ENCODE measurements at places on chromosomes 3 and 15.

DNA sequence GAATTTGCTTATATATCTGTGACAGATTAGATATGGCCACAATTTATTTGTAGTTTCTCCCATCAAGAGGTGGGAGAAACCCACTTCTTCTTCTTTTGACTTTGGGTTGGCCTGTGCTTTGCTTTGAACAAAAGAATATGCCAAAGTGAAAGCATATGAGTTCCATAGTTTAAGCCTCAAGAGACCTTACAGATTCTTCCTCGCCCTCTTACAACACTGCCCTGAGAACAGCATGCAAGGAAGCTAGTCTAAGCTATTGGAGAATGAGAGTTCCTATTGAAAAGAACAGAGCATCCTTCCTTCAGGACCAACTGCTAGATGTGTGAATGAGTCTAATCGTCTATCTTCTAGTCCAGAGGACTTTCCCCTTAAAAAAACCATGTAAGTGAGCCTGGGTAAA, 394.8 kb downstream of the TUSC7 start:
- no peak for DNase-seq

- DNase-seq, result no peak
These were observed 32.0 kb downstream of the DNAH12 start for GRCh38 chr3:57512166-57512565.

- no peak for DNase-seq
These were observed 334.9 kb downstream of the TBC1D5 start for GRCh38 chr3:17407576-17407975.

DNA sequence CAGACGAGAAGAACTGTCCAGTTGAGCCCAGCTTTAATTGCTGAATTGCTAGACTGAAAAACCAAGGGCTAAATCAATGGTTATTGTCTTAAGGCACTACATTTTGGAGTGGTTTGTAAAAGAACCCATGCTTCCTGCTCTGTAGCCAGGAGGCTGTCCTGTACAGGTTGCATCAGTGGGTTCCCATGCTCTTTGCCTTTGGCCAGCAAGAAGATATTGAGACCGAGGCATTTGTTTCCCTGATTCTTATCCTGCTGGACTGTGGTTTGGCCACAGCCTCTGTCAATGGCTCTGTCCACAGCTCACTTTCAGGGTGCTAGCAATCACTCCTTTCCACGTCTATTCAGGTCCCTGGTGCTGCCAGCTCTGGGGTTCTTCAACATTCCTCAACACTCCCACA, 89.6 kb downstream of the FAM43A start:
- DNase-seq, result no peak

DNA sequence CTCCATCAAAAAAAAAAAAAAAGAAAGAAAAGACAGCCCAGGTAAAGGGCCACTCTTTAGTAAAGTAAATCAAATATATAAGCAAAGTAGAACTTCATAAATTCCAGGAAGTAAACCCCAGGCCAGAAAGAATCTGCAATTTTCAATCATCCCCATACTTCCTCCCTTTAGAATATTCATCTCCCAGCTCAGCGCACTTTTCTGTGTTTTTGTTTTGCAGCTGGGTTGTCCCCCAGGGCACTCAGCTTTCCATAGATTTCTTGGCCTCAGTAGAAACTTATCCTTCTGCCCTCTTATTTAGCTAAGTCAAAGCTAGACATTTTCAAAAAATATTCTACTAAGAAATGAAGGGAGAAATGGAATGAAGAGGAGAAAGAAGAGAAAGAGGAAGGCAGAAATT, 24.0 kb upstream of the SPRED1 start:
- DNase-seq, result no peak

DNA sequence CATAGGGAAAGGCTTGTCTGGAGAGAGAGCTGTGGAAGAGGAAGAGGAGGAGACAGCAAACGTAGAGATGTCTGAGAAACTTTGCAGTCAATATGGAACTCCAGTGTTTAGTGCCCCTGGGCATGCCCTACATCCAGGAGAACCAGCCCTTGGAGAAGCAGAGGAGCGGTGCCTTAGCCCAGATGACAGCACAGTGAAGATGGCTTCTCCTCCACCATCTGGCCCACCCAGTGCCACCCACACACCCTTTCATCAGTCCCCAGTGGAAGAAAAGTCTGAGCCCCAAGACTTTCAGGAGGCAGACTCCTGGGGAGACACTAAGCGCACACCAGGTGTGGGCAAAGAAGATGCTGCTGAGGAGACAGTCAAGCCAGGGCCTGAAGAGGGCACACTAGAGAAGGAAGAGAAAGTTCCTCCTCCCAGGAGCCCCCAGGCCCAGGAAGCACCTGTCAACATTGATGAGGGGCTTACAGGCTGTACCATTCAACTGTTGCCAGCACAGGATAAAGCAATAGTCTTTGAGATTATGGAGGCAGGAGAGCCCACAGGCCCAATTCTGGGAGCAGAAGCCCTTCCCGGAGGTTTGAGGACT, 6.9 kb downstream of the MAP1A start:
- DNase-seq, result no peak

DNA sequence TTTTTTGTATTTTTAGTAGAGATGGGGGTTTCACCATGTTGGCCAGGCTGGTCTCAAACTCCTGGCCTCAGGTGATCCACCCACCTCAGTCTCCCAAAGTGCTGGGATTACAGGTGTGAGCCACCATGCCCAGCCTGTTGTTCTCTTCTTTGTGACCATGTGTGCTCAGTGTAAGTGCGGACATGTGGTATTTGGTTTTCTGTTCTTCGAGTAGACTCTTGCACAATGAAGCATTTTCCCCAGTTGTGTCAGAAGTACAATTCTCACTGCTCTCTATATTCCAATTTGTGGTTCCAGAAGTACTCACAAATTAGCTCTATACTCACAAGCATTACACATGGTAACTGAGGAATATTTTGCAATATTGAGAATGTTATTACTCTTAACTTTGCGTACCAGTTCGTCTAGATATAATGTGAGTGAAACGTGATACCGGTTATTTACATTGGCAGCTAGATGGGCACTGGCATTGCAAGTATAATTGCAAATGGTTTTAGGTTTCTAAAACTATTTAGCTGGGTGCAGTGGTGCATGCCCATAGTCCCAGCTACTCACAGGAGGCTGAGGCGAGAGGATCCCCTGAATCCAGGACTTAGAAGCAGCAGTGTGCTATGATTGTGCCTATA, 34.2 kb upstream of the MTMR14 start:
- no peak for DNase-seq

DNA sequence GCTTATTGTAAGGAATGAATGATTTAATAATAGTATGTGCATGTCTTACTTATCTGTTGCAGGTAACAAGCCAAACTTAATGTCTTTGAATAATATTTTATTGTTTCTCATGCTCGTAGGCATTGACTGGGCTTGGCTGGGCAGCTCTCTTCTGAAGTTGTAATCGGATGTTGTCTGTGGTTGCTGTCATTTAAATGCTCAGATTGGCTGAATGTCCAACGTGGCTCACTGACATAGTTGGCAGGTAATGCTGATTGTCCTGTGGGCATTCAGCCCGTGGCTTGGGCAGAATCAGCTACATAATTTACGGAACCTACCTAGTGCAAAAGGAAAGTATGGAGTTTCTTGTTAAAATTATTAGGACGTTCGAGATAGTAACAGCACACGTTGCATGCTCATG, 297.4 kb upstream of the GBE1 start:
- no peak for DNase-seq

- DNase-seq, result no peak
These were observed 24.4 kb downstream of the XXYLT1 start for GRCh38 chr3:195246581-195246995.

GRCh38 chr3:185824051-185825005, 514 bp downstream of the IGF2BP2 start:
- no peak for DNase-seq

- DNase-seq, result no peak
These were observed 4.3 kb downstream of the WDR48 start for GRCh38 chr3:39056151-39056550.

- DNase-seq, result no peak
These were observed 28.8 kb downstream of the SIAH2 start for GRCh38 chr3:150733936-150734794.

DNA sequence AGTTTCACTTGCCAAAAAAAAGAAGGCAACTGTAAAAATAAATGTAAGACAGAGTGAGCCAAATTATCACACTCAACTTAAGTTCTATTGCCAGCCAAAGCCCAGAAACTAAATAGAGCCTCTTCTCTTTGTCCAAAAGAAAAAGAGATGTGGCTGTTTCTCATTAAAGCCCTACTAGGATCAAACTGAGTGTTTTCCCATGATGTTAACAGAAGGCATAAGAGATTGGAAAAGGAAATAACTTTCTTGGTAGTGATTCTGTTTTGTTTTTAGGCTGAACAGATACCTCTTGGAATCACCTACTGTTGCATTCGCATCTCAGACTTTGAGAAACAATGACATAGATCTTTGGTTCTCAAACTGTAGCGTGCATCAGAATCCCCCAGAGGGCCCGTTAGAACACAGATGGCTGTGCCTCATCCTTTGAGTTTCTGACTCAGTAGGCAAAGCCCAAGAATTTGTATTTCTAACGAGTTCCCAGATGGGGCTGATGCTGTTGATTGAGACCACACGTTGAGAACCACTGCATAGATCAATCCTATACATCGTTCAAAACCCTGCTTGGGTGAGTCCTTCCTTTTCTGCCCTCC, 42.5 kb upstream of the SRGAP3 start:
- no peak for DNase-seq

GRCh38 chr15:40079456-40079855, 29.2 kb downstream of the BMF start:
- DNase-seq, result no peak

DNA sequence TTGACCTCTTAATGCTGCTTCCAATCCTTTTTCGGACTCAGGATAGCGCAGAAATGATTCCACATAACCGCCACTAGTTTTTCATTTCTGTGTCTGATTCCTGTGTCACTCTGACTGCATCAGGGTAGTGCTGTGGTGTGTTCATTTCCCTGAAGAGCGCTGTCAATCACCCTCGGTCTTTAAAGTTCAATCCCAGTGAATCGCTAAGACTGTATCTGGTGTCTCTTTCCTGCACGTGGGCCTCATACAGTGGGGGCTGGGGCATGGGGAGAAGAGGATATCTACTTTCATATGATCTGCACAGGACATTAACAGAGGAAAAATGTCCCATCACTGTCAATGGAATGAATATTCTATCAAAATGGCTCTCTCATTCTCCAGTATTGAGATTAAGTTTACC, 32.9 kb upstream of the BNIP2 start:
- DNase-seq, result no peak

DNA sequence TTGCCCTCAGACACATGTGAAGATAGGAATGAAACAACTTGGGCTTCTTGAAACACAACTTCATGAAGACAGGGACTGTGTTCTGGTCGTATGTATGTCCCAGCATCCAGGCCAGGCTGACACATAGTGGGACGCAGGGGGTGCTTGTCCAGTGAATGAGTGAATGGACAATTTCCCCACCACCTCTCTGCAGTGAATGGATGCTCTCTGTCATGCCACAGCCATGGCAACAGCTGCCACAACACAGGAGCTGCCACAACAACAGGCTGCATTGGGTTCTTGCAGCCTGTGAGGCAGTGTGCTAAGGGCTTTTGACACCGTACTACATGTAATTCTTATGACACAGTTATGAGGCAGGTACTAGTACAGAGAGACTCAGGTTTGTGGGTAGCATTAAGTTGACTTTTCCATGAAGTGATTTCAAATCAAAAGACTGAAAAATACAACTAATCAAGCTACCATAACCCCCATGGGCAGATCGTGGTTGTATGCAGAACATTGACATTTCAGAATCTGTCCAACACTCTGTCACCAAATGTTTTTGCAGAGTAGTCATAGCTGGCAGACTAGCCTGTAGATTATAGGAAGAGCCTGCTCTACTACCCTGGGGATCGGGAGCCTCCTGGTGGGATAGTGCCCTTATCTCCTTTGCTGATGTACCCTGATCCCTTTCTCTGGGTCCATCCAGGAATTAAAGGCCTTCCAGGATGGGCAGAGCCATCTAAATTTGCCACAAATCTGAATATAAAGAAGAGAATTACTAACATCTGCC, 40.8 kb downstream of the CLSTN2 start:
- DNase-seq, result no peak

GRCh38 chr3:35592589-35593295, 46.6 kb upstream of the ARPP21 start:
- DNase-seq, result no peak

DNA sequence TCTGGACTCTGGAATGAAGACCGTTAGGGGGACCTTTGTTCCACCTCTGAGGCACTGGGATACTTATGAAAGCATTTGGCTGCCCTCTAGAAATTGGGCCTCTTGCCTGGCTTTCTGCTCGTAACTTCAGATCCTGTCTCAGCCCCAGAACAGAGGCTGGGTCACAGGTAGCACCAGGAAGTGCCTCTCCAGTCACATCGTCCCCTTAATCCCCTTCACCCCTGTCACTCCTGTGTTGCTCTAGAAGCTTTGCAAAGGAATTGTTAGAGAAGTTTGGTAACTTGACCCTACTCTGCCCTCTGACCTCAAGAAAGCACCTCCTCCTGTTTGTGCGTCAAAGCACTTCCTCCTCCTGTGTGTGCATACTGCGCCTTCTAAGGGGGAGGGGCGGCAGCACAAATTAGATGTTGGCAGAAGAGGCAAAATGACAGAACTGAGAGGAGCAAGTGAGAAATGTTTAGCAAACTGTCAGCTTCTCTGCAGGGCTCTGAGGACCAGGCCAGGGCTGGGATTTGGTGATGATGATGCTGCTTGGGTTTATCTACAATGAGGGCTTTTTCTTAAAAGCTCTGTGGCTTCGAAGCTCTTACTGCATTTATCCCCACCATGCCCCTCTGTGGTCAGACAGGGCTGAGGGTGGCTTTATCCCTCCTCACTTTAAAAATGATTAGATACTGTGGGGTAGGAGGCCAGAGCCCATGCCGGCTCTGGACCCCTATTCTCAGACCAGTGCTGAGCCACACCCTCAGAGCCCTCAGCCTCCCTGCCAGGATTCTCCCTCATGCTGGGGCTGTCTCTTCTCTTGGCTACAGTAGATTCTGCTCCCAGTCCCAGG, 76.2 kb downstream of the LARS2 start:
- no peak for DNase-seq

GRCh38 chr3:111418391-111418790, 123.6 kb upstream of the CD96 start:
- no peak for DNase-seq

DNA sequence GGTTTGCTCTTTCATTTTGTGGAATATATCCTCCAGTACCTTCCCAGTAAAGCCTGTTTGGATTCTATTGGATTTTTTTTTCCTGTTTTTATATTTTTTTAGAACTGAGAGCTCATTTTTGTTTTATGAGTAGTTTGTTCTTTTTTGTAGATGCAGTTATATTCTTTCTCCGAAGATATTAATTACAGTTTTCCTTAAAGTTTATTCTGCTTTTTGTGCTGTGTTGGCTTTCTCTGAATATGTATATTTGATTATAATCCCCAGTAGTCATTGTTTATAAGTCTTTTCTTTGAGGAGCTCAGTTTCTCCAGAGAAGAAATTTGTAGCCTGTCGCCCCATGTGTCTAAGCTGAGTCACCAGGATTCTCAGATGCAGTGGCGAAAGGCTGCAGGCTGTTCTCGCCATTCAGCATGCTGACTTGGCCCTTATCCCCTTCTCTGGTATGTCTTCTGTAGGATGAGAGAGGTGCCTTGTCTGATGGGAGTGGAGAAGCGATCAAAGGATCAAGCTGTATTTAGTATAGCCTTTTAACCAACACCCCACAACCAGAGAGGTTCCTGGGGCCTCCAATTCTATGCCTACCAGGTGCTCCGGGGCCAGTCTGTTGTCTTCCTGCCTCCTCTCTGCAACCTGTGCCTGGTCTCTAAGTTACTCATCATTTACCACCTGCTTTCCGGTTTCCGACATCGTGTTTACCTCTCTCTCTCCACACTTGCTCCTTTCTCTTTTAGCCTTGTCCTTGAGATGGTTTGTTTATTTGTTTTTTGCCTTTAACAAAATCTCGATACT, 31.7 kb upstream of the MFSD1 start:
- no peak for DNase-seq

- no peak for DNase-seq
These were observed 45.1 kb upstream of the AMOTL2 start for GRCh38 chr3:134419214-134419959.

All from activated naive CD4-positive, alpha-beta T cell (primary cell).